ENCODE measurements at places on chromosomes 4 and X.

DNA sequence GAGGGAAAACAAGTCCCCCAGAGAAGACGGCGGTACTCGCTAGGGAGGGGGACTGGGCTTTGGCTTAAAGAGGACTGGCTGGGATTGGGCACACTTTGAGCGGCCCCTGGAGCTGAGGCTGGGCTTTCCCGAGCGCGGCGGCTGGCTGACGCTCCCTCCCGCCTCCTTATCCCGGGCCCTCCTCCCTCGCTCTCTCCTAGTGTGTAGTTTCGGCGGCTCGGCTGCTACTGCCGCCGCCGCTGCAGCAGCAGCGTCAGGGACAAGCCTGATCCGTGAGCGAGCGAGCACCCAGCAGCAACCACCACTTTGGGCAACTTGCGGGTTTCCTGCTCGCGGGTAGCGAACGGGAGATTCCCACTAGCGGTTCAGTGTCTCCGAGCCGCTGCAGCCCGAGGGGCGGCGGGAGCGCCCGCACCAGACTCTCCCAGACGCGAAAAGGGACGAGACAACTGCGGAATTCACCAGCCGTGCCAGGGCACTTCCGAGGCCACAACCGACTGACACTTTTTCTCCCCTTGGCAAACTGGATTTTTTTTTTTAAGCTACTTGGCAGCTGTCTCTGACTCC lies 632 bp upstream of the PCDH7 start:
- DNase-seq: peak; percentile 65

DNA sequence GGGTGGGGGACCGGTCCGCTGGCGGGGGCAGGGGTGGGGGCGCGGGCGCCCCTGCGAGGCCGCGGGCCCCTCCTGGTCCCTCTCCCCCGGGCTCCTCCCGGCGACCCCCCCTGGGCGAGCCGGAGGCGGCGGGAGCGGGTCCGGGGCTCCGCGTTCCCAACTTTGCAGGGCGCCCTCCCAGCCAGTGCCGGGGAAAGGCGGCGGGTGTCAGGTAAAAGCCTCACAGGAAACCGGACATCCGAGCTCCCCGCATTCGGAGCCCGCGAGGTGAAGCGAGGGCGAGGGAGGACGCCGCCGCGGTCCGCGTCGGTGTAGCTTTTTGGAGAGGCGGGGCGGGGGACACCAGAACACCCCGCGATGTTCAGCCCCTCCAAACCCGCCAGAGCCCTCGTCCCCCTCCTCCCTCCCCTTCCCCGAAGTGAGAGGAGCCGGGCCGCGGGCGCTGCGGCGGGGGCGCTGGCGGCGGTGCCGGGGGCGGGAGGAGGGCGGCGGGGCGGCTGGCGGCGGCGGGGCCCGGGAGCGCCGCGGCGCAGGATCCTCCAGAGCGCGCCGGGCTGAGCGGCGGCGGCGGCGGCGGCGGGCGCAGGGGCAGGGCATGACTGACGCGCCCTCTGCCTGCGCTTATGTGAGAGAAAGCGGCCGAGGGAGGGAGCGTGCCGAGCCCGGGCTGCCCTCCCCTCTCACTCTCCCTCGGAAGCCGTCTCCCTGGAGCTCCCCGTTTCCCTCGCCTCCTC lies at the start of gene VEGFC:
Gene VEGFC (minus strand): TSS at position 597 of the 734 bp plus-strand sequence. CDS start 611 bp downstream, outside the sequence.
- peak; percentile 79 for DNase-seq

GRCh38 chr4:107391009-107391629 lies 328.9 kb downstream of the PAPSS1 start:
- DNase-seq: no peak

DNA sequence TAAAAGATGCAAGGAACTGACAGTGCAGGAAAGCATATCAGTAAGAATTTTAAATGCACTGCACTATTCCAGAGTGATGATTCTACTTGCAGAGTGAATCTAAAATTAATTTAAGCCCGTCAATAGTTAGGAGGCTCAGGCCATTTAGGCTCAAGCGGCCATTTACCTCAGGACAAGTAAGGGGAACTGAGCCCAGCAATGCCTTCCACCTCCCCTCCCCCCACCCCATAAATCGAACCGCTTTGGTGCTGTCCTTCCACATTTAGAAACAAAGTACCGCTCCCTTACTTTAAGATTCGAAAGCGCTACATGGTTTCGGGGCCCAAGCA lies 665 bp downstream of the RBM41 start:
- peak; percentile 39 for DNase-seq

DNA sequence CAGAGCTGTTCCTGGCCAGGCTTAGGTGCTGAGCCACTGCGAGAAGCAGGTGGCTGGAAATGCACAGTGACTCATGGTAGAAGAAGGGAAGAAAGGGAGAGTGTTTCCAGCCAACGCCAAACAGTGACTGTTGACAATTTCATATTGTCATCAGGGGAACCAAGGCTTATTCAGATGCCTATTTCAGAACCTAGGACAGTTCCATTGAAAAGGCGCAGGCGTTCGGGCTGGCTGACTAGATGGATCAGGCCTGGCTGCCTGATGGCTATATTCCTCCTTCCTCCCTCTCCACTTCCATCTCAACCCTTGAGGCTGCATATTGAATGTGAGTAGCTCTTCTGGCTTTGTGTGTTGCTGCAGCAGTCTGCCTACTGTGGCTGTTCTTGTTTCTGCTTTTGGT lies 73.0 kb upstream of the FRMPD4 start:
- DNase-seq: no peak

DNA sequence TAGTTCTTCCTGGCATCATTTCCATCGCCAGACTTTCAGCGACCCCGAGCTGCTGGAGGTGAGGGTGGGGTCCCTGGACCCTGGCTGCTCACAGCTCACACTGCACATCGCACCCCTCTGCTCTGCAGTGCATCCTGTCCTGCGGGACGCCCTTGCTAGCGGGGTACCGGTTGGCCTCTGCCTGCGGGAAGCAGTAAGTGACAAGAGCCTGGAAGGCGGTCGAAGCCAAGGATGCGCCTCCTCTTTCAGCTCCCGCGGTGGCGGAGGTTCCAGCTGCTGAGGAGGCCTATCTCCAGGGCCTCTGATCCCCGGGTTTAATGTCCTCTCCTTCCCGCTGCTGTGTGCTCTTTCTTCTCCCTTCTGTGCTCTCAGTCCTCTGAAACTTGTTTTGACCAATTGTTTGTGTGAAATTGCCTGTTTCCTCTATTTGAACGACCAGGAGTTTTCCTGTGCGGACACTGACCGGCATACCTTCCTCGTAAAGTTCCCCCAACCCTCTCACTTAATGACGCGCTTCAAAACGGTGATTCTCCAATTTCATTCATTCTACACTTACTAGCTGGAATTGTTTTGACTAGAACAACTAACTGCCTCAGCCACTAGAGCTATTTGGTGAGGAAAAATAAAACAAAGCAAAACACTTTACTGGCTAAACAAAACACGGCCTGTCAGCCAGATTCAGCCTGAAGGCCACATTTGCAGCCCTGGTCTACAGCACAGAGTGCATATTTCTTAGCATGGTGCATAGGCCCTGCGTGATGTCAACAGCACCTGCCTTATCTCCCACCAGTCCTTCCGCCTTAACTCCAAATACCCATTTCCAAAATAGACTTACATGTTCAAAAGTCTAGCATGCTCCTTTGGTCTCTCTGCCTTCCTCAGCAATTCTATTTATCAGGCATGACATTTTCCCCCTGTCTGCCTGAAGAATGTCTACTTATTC lies 28.0 kb downstream of the MGAT4D start:
- DNase-seq: no peak

GRCh38 chr4:2686379-2687265 lies 69.5 kb downstream of the TNIP2 start:
- DNase-seq: no peak

GRCh38 chr4:17490575-17491059 lies 21.3 kb downstream of the QDPR start:
- peak; percentile 87 for DNase-seq

DNA sequence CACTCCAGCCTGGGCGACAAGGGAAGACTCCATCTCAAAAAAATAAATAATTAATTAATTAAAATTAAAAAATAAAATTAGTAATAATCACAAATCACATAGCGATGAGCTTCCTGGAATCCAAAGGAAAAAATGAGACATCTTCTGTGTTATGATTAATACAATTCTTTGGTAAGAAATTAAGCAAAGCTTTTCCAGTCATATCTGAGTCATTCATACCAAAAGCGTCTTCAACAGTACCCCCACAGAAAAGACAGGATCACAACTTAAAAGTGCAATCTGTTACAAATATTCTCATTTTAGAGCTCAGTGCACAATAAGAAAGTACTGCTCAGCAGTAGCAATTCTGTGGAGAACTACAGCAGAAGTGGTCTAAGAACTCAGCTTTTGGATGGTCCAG lies 168.5 kb upstream of the MXRA5 start:
- DNase-seq: no peak

GRCh38 chrX:47828984-47829383 lies 7.7 kb upstream of the ZNF81 start:
- DNase-seq: no peak

DNA sequence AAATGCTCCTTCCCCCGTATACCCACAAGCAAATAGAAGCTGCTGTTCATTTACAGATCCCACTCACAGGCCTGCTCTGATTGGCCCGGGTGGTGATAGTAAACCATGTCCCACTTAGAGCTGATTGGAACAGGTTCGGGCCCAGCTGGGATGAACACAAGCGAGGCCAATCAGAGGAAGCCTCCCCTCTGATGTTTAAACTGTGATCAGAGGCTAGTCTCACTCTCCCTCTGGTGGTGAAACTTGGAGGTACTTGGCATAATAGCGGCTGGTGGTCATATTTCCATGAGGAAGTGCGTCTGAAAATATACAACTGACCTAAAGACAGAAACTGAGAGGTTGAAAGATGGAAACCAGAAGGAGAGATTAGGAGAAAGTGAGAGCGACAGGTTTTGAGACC lies 51.5 kb upstream of the TRPC3 start:
- peak; percentile 60 for DNase-seq

DNA sequence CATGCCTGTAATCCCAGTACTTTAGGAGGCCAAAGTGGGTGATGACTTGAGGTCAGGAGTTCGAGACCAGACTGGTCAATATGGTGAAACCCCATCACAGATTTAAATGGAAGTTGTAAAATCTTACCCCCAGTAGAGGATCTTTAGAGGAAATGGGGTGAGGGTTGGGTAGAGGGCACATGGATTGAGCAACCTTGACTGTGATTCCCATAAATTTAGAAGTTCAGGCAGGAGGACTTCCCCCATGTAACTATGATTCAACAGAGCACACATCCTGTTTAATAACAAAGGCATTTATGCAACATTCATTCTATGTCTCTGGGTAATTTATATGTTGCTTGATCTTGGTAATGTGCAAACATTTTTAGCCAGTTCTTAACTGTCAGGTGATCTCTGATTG lies 143.1 kb downstream of the RBM47 start:
- no peak for DNase-seq

DNA sequence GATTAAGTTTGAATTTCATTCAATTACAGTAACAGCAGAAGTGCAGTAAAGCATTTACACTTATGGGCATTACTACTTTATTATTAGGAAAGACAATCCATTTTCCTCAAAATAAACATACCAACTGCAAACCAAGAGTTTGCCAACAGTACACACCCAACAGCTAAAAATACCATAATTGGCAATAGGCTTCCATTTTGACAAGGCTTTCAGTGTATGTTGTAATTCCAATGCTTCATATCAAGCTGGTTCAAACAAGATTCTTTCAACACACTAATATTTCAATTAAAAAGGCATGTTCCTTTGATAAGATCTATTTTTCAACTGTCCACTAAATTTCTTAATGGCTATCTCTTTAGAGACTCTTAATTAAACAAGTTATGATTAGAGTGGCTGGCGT lies 12.1 kb downstream of the EIF1AX start:
- DNase-seq: no peak

DNA sequence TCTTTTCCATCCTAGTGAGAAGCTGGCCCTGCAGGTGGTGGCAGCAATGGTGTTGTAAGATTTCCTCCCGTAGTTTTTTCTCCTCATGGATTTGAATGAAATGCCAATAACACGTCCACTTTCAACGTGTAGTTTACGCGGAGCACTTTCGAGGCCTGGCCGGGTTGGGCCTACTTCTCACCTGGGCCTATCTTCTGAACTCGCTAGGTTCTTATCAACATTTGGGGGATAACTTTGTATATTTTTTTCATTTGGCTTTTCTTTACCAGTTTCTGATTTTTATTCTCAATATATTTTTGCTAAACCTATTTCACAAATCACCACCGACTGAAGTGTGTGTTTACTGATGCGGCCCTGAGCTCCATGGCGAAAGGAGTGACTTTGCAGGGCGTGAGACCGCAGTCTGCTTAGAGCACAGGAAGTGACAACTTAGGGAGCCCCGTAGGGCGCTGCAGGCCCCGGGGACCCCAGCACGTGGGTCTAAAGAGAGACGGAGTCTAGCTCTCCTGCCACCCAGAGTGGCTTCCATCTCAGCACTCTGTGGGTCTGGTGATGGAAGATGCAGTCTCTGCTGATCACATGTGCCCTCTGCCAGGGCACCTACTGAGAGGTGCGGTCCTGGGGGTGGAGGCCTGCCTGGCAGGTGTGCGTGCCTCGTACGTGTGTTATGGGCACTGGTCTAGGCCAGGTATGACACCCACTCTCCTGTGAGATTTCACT lies 29.1 kb downstream of the NELFA start:
- no peak for DNase-seq

GRCh38 chr4:41873380-41874295 lies 61.6 kb upstream of the TMEM33 start:
- peak; percentile 88 for DNase-seq

GRCh38 chrX:10017872-10018271 lies 50.7 kb downstream of the CLDN34 start:
- no peak for DNase-seq

GRCh38 chrX:78124307-78124706 lies 15.1 kb downstream of the TAF9B start:
- DNase-seq: no peak

DNA sequence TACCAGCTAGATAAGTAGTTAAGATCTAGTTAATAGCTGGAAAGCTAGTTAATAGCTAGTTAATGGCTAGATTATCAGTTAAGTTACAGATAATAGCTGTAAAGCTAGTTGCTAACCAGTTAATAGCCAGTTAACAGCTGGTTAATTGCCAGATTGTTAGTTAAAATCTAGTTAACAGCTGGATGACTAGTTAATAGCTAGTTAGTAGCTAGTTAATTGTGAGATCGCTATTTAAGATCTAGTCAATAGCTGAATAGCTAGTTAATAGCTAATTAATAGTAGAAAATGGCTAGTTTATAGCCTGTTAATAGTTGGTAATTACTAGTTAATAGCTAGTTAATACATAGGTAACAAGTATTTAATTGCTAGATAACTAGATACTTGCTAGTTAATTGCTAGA lies 630.5 kb upstream of the CT83 start:
- no peak for DNase-seq

GRCh38 chr4:28279249-28279648 lies 1418.6 kb downstream of the STIM2 start:
- no peak for DNase-seq
